ENCODE measurements at places on chromosomes 16 and 17.

DNA sequence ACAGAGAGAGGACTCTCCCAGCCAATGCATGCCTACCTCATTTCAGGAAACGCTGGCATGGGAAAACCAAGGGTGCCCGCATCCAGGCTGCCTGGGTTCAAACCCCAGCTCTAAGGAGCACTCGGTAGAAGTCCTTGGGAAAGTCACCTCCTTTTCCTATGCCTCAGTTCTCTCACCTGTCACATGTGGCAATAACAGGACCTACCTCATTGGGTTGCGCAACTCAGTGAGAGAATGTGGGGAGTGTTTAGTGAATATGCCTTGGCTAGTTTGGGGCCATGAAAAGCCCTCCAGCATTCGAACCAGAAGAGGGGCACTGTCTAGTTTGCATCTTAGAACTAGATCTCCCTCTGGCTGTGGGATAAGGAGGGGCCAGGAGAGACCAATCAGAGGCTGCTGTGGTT is 9.0 kb upstream of the NXPH3 start:
- DNase-seq: no peak

GRCh38 chr16:3946604-3947180 is 66.2 kb upstream of the CREBBP start:
- DNase-seq: no peak

DNA sequence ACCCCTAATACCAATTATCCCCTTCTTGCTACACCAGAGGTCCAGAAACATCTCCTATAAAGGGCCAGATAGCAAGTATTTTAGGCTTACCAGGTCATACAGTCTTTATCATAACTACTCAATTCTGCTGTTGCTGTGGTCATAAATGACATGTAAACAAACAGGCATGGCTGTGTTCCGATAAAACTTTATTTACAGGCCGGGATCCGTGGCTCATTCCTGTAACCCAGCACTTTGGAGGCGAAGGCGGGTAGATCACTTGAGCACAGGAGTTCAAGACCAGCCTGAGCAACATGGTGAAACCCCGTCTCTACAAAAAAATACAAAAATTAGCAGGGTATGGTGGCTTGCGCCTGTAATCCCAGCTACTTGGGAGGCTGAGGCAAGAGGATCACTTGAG is 12.3 kb downstream of the ASGR1 start:
- DNase-seq: no peak

DNA sequence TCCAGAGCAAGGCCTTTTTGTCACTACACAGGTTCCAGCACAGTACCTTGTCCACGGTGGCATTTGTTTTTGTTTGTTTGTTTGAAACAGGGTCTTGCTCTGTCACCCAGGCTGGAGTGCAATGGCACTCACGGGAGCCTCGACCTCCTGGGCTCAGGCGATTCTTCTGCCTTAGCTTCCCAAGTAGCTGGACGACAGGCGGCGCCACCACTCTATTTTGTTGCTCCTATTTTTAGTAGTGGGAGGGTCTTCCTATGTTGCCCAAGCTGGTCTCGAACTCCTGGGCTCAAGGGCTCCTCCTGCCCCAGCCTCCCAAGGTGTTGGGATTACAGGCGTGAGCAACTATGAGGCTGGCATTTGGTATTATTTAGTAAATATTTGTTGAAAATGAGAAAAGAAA is 10.3 kb downstream of the MRC2 start:
- no peak for DNase-seq

GRCh38 chr17:73679476-73679875 is 35.2 kb upstream of the SDK2 start:
- DNase-seq: no peak

GRCh38 chr16:13478991-13479390 is 441.0 kb upstream of the ERCC4 start:
- no peak for DNase-seq

DNA sequence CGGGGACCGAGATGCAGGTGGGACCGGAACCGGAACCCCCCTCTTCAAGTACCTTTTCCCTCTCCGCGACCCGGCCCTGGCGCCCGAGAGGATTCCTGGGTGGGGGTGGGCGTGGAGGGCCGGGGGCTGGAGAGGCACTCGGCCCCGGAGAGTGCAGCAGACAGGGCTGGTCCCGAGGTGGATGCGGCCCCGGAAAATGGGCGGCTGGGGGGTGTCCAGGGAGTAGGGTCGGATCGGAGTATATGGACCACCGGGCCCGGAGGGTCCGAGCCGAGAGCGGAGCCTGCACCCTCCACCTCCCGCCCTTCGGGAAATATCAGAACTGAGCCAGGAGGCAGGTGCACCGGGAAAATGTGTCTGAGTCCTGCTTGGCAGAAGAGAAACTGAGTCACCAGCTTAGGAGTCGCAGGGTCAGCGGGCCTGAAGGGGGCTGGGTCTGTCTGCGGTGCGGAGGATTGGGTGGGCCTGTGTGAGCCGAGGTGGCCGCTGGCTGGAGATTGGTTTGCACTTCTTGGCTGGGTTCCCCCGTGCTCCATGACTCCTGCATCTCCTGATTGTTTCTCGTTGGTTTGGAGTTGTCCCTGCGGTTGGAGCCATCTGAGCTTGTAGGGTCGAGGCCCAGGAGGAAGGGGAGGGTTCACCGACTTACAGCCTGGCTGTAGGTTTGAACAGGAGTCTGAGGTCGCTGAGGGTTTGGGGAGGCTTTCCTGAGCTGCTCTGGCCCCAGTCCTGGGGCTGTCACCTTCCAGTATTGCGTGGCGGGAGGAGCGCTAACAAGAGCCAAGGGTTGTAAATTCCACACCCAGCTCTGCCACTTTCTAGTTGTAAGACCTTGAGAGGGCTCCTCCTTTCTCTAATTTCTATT is 518 bp downstream of the SH2B1 start:
- DNase-seq: no peak

- DNase-seq: no peak
Observed at GRCh38 chr17:58084317-58084981, 1.2 kb downstream of the DYNLL2 start.

- DNase-seq: no peak
Observed at GRCh38 chr16:88566158-88566557, 4.0 kb upstream of the ZC3H18 start.

GRCh38 chr17:57135789-57136291 is 50.8 kb downstream of the AKAP1 start:
- DNase-seq: no peak

- DNase-seq: no peak
Observed at GRCh38 chr17:48011405-48012150, 26.0 kb downstream of the COPZ2 start.

DNA sequence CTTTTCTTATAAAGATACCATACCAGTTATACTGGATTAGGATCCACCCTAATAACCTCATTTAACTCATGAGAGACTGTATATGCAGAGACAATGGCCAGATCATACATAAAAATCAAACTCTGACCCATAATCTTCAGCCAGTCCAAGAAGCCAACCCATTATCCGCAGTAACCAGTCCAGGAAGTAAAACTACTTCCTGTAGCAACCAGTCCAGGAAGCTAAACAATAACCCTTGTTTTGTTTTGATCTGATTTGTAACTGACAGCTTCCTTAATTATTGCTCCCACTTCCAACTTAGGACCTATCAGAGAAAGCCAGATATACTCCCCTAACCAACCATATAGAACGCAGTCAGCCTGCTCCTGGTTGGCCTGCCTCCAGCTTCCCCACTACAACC is 19.2 kb upstream of the SSTR2 start:
- DNase-seq: no peak

DNA sequence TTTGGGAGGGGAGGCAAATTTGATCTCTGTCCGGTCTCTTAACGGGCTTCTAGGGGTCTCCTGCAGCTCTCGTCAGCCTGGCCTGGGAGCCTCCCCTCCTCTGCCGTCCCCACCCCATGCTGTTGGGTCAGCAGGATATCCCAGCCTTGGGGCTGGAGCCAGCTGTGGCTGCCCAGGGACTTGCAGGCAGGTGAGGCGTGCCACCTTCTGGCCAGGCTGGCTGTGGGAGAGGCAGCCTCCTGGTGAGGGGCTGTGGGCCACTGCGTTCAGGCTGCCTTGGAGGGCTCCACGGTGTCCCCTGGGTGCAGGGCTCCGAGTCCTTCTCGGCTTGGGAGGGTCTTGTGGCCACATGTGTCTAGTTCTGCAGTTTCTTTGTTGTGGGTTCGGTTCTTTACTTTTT is 34.6 kb downstream of the TBCD start:
- DNase-seq: no peak

DNA sequence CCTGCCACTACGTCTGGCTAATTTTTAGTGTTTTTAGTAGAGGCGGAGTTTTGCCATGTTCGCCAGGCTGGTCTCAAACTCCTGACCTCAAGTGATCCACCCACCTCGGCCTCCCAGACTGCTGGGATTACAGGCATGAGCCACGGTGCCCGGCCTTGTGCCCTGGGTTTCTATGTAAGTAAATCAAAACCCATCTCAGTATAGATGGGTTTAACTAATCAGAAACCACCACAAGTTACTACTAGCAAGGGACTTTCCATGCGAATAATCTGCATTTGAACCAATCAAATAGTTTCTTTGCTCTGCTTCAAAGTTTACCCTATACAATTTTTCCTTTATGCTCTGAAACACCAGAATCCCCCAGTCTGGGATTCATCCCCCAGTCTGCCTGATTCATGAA is 16.5 kb upstream of the EIF1 start:
- no peak for DNase-seq

DNA sequence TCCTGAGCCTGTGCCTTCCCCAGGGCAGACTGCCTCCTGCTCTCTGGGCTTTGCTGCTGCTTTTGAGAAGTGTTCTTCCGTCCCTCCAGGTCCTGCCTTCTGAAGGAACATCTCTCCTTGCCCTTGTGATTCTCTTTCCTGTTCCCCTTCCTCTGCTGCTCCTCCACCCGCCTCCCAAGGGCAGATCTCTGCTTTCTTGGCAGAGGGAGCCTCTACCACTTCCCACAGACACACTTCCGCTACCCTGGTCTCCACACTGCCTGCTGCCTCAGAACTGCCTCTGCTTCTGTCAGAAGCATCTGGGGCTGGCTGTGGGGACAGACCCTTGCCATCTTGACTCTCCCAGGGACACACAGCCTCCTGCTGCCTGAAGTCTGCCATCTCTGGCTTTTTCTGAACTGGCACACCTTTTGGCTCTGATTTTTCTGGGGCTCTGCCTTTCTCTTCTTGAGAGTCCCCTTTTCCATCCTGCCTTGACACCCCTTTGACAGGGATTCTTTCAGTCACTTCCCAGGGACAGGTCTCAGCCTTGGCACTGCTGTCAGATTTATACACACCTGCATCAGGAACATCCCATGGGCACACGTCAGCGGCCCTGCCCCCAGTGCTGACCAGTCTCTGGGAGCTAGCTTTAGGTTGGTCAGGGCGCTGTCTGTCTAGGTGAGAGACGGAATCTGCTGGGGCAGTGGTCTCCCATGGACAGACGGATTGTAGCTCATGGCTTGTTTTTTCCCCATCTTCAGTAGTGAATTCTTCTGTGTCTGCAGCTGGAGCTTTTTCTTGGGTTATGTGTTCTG is 16.6 kb downstream of the GPR179 start:
- no peak for DNase-seq

DNA sequence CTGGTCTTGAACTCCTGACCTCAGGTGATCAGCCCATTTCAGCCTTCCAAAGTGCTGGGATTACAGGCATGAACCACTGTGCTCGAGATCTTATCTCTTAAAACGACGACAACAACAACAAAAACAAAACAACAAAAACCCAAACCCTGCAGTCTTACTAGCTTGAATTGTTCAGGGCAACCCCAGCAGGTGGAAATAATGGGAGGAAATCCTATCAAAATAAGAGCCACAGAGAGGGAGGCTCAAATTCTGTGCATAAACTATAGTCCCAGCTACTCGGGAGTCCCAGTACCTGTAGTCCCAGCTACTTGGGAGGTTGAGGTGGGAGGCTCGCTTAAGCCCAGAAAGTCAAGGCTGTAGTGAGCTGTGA is 16.5 kb upstream of the ATP6V0A1 start:
- DNase-seq: no peak

GRCh38 chr17:33777674-33778073 is 477.4 kb upstream of the CCL2 start:
- DNase-seq: no peak

GRCh38 chr17:67452681-67453554 is 75.8 kb downstream of the PITPNC1 start:
- DNase-seq: no peak

GRCh38 chr17:69406941-69407340 is 7.6 kb upstream of the MAP2K6 start:
- DNase-seq: no peak

DNA sequence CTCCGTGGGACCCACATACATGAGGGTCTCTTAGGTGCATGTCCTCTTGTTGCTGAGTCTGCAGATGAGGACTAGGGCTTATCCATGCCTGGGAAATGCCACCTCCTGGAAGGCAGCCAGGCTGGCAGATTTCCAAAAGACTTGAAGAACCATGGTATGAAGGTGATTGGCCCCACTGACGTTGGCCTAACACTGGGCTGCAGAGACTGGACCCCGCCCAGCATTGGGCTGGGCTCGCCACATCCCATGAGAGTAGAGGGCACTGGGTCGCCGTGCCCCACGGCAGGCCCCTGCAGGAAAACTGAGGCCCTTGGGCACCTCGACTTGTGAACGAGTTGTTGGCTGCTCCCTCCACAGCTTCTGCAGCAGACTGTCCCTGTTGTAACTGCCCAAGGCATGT is 38.2 kb upstream of the IL21R start:
- no peak for DNase-seq

GRCh38 chr17:77923776-77924513 is 34.6 kb upstream of the TNRC6C start:
- DNase-seq: no peak

DNA sequence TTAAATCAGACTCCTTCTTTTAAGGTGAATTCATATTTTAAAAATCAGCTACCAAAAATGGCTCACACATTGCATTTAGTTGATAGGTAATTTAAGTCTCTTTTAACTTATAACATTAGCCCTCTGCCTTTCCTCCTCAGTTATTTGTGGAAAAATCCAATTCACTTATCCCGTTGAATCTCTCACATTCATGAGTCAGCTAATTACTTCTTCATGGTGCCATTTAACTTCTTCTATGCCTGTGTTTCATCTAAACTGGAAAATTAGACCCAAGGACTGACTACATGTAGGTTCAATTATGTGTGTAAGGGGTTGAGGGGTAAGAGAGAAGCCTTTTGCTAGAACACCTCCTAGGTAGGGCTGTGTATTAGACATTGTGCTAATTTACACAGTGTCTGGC is 18.4 kb upstream of the SLFN5 start:
- DNase-seq: no peak
